ENCODE measurements at places on chromosomes 12 and 14.

DNA sequence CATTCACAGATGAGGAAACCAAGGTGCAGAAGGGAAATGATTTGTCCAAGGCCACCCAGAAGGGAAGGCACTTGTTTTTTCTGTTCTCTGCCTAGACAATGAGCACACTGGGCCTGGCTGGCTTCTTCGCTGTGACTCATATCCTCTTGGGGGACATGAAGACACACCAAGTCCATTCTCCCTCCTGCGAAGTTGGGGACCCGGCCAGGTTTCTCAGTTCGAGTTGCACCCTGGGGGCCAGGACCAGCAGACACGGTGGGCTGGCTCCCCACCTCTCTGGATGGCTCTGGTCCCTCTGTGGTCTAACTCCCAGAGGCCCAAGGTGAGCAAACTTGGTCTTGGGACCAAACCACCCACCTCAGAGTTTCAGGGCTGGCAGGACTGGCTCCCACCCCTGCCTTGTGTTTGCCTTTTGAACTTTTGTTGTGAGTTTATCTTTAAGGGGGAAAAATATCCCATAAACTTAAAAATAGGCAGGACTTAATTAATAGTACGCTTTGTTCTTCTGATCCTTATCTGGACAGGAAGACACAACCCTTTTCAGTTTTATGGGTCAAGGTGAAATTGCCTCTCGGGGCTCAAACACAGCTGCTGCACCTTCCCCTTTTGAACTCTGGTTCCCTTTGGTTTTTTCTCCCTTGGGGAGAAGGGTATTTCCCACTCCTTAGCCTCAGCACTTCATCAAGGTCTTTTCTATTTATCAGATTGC, 9.0 kb upstream of the MLEC start:
- H3K4me1 ChIP-seq = no peaks in the 10 kb centered on the region
- no peaks in the 10 kb centered on the region for H3K27me3 ChIP-seq
- H3K36me3 ChIP-seq = no peaks in the 10 kb centered on the region
- peak overlapping the region; percentile 29 for H3K27ac ChIP-seq
- DNase-seq = no peak

DNA sequence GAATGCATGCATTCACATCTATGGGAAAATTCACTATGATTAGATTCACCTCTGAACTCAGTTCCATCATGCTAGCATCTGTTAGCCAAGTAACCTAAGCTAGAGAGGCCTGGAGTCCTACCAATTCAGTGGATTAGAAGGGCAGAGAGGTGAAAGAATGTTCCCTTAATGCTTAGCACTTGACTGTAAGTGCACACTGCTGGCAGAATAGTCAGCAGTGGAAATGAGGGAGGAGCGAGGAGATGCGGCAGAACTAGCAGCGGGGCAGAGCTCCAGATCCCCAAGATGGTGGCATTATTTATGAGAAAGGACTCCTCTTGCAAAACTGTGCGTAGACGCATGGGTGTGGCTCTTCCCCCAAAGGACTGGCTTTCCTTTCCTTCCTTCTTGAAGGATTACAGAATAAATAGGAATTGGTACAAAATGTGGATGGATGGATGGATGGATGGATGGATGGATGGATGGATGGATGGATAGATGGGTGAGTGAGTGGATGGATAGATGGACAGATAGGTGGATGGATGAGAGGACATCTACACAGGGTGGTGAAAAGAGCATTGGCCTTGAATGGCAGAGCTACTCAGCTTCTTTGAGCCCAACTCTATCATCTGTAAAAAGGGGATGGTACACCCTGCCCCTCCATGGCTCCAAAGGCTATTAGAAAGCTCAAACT, 227.2 kb downstream of the CHST11 start:
- peaks cover 42% of the 10 kb centered on the region for H3K4me1 ChIP-seq
- no peaks in the 10 kb centered on the region for H3K36me3 ChIP-seq
- DNase-seq = no peak

DNA sequence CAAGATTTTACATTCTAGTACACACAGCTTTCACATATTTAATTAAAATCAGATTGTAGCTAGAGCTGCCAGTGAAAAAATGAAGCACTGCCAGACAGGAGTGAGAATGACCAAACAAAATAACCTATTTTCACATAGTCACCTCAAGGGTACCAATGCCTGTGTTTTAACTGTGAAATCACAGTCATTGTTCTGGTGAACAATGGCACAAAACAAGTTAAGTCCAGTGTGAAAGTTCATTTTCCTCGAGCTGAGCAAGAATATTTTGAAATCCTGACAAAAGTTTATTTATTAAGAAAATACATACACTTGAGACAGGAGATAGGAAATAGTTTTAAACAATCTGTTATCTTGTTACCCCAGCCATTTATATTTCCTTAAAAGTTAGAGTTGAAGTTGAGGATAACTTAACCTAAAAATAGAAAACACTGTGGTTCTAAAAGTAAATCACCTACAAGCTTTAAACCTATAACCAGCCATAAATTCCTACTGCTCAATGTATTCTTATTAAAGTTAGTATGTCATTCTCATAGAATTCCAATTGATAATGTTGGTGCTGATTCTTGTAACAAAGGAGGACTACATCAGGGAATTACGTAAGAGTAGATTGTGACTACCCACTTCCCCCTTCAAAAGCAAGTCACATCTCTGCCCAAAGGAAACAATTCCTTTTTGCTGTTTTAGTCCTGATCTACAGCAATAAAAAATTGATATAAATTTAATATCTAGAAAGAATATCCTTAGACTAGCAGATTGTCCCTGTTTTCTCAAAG, 15.9 kb downstream of the DENND5B start:
- DNase-seq = no peak
- H3K27ac ChIP-seq = no peak overlapping the region
- H3K36me3 ChIP-seq = no peaks in the 10 kb centered on the region
- peaks cover 21% of the 10 kb centered on the region for H3K4me1 ChIP-seq

- no peaks in the 10 kb centered on the region for H3K36me3 ChIP-seq
- peak overlapping the region; percentile 90 for H3K27ac ChIP-seq
- H3K4me1 ChIP-seq = peaks cover 14% of the 10 kb centered on the region
- peak overlapping the region; percentile 90 for H3K4me3 ChIP-seq
Measured at GRCh38 chr12:106774808-106775524, 484 bp downstream of the RIC8B start.

GRCh38 chr12:27695556-27696292, 523 bp upstream of the REP15 start:
- no peak for DNase-seq
- no peaks in the 10 kb centered on the region for H3K4me1 ChIP-seq
- H3K27me3 ChIP-seq = no peaks in the 10 kb centered on the region
- no peak overlapping the region for H3K27ac ChIP-seq
- H3K4me3 ChIP-seq = no peak overlapping the region

DNA sequence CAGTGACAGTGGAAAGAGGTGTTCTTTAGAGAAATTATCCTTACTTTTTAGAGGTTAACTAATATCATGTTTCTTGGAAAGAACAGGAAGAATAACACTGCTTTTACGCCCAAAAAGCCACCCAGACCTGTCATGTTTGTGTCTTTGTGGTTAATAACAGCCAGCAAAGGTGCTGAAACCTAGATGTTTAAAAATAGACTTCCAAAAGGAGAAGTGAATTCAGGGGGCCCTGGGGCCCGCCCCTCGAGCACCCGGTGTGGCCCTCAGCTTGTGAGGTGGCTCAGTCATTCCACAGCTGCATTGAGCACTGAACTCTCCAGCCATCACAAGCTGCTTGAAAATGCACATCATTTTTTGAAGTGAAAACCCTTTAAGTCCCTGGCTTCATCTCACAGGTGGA, 20.8 kb upstream of the AMN start:
- H3K36me3 ChIP-seq = no peaks in the 10 kb centered on the region
- H3K4me1 ChIP-seq = no peaks in the 10 kb centered on the region
- H3K27ac ChIP-seq = no peak overlapping the region
- no peak for DNase-seq

GRCh38 chr12:52670961-52671360, 9.2 kb downstream of the KRT1 start:
- no peak for DNase-seq
- no peaks in the 10 kb centered on the region for H3K27me3 ChIP-seq
- H3K27ac ChIP-seq = no peak overlapping the region
- H3K4me1 ChIP-seq = peaks cover 4% of the 10 kb centered on the region

DNA sequence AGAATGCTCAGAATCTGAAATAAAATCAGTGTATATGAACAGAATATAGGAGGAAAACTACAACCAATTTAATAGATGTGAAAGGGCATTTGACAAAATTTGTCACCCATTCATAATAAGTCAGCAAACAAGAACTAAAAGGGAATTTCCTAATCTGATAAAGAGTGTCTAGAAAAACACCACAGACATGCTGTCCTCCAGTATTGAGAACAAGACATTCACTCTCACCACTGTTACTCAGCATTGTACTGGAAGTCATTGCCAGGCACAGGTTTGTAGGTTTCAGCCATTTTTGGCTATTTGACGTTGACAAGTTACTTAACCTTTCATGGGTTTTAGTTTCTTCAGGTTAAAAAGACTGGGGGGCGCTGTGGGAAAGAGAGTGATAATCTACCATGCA, 13.2 kb downstream of the EIF2S1 start:
- no peak for DNase-seq
- H3K27me3 ChIP-seq = no peaks in the 10 kb centered on the region
- no peaks in the 10 kb centered on the region for H3K36me3 ChIP-seq
- no peak overlapping the region for H3K27ac ChIP-seq
- no peak overlapping the region for H3K4me3 ChIP-seq

DNA sequence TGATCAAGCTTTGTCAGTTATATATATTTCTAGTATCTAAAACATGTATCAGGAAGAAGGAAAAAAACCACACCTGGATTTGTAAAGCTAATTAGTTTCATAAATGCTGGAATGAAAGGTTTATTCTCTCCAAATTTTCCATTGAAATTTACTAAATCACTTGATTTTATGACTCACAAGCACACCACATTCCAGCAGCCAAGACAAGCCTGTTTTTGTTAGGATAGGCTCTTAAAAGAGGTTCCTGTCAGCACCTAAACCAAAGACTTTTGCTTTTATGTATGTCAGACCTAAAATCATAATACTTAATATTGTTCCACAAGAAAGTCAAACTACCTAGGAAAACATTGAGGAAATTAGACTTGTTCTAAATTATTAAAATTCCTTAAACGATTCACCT, 85.3 kb upstream of the PAWR start:
- H3K36me3 ChIP-seq = no peaks in the 10 kb centered on the region
- peaks cover 21% of the 10 kb centered on the region for H3K4me1 ChIP-seq
- no peak overlapping the region for H3K4me3 ChIP-seq
- no peak for DNase-seq
- H3K27ac ChIP-seq = peak overlapping the region; percentile 52
- H3K27me3 ChIP-seq = no peaks in the 10 kb centered on the region

- H3K27ac ChIP-seq = no peak overlapping the region
- DNase-seq = no peak
- no peaks in the 10 kb centered on the region for H3K27me3 ChIP-seq
- H3K4me3 ChIP-seq = no peak overlapping the region
Measured at GRCh38 chr14:57612946-57613345, 119.3 kb upstream of the CCDC198 start.
